Stimulated activated CD8-positive, alpha-beta memory T cell treated with anti-CD3 and anti-CD28 coated beads, Interleukin-4, amount 100 ng/mL, for 1 hour (primary cell): ENCODE measurements at places on chromosomes 7 and 10.

DNA sequence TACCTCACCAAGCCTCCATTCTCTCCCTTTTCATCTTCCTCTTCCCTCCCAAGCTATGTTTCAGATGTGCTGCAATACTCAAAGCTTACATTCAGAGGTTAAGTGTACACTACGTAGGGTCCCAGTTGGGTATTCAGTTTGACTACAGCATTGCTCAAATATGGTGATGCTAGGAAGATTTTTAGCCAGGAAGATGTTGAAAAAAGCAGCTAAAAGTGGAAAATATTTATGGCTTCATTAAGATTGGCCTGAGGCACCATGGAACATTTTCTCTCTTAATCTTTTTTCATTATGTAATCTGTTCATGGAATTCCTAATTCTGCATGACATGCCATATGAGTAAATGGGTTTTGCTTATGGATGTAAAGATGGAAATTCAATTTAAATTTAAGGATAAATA lies 72.0 kb upstream of the ABCB5 start:
- DNase-seq, result no peak

DNA sequence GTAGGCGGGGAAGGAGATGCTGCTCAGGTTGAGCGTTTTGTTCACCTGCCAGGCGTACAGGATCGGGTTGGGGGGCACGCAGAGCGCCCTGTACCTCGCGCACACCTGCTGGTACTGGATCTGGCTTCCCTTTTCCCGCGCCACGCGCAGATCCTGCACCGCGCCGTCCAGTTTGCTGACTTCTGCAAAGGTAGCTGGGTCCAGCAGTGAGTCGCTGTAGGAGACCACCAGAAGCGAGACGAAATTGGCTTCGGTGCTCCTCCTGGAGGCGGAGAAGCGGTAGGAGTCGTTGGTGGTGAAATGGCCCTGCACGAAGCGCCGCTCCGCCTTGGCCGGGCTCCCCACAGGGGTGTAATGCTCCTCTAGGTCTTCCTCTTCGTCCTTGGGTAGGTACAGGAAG lies 90.7 kb upstream of the RAB18 start:
- DNase-seq, result no peak

GRCh38 chr7:4226524-4226882 lies 455.6 kb upstream of the FOXK1 start:
- DNase-seq, result no peak

- DNase-seq, result no peak
Measured at GRCh38 chr10:103168438-103168837, 24.6 kb downstream of the NT5C2 start.

DNA sequence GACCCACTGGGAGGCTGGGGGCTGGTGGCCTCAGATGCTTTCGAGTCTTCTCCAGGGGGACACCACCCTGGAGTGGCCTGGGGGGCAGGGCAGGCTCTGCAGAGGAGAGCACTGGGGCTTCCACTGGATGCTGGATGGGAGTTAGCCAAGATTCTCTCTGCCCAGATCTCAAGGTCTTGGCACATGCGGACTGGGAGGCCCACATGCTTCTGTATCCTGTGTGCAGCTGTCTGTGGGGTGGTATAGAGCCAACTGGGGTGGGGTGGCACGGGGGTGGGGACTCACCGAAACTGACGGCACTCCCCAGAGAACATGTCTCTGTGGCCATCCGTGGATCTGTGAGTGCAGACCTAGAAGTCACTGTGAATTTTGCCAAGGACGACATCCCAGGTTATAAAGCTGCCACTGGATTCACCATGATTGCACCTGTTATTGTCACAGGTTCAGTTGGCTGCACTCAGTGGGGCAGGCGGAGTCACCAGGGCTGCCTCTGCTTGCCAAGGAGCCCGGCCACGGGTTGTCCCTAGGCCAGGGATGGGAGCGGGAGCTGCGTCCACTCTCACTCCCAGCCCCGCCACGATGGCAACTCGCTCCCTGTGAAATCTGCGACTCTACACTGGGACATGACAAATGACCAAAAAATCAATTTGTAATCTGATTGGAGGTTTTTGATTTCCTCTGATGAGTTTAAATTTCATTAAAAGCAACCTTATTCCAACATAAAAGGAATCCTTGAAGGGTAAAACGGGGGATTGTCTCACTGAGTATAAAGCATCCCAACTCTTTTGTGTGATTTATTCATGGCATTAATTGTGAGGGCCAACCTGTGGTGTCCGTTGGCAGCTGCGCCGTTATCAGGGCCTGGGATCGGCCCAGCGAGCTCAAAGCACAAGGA lies 131.3 kb downstream of the EBF3 start:
- DNase-seq, result no peak

DNA sequence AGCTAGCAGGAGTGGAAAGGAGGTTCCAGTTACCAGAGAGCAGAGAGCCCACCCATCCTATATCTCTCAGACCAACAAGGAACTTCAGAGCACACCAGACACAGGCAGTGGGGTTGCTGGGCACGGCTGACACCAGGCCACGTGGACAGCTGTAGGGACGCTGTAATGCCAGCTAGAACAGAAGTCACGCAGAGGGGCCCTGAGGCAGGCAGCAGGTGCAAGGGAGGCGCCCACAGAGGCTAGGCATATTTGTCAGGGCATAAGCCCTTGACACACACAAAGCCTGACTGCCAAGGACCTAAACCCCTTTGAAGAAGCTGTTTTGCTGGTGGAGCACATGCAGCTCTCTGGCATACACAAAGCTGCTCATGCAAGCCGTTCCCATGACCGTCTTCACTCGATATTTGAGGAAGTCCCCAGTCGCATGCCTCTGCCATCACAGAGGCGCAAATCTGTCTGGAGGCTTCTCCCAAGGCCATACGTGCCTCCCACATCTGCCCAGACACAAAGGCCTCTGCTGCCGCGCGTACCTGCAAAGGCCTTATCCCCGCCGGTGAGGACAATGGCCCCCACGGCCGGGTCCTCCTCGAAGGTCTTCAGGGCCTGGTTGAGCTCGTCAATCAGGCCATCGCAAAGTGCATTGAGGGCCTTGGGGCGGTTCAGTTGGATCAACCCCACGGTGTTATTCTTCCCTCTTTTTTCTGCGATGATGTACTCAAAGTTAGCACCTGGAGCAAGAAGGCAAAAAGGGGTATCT lies 2.9 kb downstream of the ECHS1 start:
- DNase-seq, result no peak

DNA sequence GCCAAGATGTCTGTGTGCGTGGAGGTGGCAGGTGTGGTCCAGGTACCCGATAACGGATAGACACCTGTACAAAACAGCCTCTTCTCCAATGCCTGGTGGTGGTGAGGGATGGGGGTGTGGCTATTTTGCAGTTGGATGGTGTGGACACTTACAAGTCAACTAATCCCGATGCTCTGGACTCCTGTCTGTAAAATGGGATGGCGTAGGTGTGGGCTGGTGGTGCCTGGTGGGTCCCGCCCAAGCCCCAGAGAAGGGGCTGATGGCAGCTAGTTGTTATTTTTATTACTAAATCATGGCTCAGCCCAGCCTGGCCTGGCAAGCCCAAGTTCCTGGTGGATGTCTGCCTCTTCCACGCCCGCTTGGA lies 22.3 kb downstream of the GTF2IRD1 start:
- no peak for DNase-seq

DNA sequence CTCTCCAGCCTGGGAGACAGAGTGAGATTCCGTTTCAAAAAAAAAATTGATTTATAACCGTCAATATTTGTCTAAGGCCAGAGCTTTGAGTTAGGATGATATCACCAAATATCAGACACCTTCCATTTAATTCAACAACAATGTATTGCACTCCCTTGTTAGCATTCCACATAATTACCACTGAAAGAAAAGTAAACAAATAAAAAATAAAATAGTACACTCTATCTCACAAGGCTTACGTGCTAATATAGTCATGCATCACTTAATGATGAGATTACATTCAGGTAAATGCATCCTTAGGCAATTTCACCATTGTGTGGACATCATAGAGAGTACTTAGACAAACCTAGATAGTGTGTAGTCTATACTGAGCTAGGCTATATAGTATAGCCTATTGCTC lies 127.6 kb upstream of the RHOBTB1 start:
- DNase-seq, result no peak

DNA sequence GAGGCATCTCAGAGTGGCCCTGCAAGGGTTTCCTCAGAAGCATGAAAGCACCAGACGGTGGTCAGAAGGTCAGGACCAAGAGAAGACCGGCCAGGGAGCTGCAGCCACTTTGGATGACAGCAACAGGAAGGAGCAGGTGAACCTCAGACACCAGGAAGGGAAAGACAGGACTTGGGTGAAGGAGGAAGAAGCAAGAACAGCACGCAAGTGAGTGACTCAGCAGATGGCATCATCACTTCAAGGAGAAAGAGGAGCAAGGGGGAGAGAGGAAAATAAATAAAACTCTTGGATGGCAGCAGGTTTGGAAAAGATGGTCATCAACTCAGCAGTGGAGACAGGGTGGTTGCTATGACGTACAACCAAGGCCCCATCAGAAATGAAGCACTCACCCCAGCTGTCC lies 31.6 kb downstream of the NCAPG2 start:
- no peak for DNase-seq

DNA sequence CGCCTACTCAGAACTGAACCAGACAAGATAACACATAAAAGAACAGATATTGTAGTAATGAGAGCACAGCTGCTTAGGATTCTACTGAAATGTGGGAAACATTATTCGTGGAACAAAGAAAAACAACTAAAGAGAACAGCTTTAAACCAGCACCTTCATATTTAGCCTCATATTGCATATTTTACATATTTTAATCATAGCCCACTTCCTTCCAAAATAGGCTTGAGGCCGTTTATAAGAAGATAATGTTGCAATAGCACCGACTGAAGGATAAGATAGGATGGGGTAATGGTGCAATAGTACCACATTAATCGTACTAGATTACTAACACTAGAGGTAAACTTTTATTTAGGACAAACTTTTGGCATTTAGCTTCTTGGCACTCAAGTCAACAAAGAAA lies 71.3 kb downstream of the KCND2 start:
- DNase-seq, result no peak

- DNase-seq, result no peak
Measured at GRCh38 chr10:43371418-43371817, at the start of gene FXYD4. TSS of gene FXYD4 (plus strand) at chr10:43371636. CDS start at chr10:43373747, 2,111 bp downstream.

DNA sequence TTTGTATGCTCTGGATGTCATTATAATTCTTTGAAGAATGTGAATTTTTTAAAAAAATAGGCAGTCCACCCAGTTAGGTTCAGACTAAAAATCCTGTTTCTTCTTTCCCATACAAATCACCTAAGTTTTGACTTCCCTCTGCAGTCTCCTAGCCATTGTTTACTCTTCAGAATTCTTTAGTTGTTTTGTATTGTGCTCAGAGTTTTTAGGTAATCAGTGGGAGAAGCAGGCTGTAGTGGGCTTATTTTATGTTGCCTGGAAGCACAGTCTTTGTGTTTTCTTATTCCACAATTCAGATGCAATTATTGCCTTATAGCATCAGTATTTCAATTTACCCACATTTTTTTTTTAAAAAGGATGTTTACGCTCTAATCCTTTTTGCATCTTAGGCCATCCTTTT lies 94.9 kb downstream of the AKAP9 start:
- DNase-seq, result no peak

DNA sequence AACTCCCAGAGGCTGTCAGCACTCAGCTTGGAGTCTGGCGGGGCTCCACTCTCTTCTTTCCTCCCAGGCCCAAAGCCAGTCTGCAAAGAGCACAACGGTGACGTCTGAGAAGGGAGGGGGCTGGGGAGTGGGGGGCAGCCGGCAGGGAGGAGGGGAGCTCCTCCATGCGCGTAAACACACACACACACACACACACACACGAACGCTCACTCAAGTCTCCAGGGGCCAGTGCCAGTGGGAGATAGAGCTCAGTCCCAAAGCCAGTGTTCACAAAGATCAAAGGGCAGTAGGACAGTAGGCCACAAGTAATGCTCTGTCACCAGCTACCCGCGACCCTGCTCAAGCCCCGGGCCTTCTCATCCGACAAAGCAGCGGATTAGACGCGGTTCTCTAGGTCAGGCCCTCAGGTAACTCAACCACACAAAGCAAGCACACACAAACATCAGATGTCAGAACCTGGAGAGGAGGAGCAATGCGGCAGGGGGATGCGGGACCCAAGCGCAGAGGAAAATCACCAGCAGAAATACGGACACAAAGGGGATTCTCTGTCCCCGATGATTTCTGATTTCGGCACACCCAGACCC lies 19.9 kb downstream of the TCAF1 start:
- no peak for DNase-seq

DNA sequence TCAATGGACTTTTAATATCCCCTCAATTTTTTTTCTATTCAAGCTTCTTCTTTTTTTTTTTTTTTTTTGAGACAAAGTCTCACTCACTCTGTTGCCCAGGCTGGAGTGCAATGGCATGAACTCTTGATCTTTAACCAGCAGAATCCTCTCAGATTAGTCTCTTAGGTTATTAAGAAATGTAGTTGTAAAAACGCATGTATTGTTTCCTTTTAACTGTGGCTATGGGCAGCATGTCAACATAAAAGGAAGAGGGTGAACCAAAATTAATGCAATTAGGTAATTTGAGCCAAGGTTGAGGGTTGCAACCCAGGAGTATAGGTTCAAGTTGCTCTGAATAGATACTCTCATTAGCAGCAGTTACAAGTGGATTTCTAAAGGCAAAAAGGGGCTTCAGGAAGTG lies 4.3 kb upstream of the GSTO1 start:
- no peak for DNase-seq

- DNase-seq, result no peak
Measured at GRCh38 chr7:40058636-40059035, 75.8 kb downstream of the MPLKIP start.

DNA sequence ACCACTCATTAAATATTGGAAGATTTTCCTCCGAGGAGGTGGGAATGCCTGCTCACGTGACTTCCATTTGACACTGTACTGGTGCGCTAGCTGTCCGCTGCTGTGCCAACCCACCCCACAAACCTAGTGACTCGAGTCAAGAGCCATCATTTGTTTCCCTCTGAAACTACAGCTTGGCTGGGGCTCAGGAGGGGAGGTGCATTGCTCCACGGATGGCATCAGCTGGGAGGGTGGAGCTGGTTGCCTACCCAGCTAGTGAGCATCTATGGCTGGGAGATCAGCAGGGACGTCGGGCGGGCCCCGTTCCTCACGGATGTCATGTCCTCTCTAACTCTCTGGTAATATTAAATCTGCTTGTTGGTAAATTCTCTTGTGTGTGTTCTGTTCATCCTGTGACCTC lies 9.5 kb upstream of the FOXL3 start:
- DNase-seq, result no peak

DNA sequence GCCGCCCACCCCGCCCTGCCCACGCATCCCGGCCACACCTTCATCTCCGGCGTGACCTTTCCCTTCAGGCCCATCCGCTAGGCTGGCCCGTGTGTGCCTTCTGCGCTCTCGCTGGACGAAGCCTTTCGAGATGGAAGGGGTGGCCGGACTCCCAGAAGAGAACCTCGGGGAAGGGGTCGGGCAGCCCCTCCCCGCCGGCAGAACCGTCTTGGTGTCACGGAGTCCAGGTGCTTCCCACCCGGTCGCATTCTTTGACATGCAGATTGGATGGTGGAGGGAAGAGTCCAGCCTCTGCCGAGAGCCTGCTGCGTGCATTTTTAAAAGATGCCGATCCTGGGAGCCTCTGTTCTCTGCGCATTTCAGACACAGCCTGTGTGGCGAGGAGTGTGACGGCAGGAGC lies 7.3 kb upstream of the ZNF853 start:
- no peak for DNase-seq

- DNase-seq, result no peak
Measured at GRCh38 chr7:2760098-2760889, 72.3 kb downstream of the AMZ1 start.

GRCh38 chr10:131773370-131774343 lies 127.2 kb upstream of the PPP2R2D start:
- DNase-seq, result no peak
